Activated naive CD4-positive, alpha-beta T cell treated with anti-CD3 and anti-CD28 coated beads, Interleukin-2, amount 50 U/mL, for 72 hours (primary cell): ENCODE measurements at places on chromosomes 12 and 14.
A peak's percentile ranks its signal among the peaks of the same experiment; 100 is the strongest.

GRCh38 chr12:50224026-50224692 lies 57.0 kb upstream of the CERS5 start:
- DNase-seq: peak; percentile 61

GRCh38 chr14:34336501-34336900 lies 125.5 kb downstream of the SPTSSA start:
- DNase-seq: no peak

GRCh38 chr14:76097547-76097946 lies 54.2 kb upstream of the GPATCH2L start:
- DNase-seq: no peak

DNA sequence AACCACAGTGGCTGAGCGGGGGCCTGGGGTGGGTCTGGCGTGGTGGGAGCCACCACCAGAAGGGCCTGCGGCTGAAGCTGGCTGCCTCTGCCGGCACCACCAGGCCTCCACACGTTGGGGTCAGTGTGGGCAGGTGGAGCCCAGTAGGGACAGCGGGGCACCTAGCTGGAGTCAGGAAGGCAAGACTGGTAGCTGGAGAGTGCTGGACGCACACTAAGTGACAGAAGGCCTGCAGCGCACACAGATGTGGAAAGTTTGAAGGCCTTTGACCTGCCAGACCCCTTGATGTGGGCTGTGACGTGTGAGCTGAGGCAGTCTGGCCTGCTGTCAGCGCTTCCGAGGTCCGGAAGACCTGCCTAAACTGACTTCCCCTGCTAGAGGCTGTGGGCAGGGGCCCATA lies 26.3 kb downstream of the RIN3 start:
- DNase-seq: no peak

DNA sequence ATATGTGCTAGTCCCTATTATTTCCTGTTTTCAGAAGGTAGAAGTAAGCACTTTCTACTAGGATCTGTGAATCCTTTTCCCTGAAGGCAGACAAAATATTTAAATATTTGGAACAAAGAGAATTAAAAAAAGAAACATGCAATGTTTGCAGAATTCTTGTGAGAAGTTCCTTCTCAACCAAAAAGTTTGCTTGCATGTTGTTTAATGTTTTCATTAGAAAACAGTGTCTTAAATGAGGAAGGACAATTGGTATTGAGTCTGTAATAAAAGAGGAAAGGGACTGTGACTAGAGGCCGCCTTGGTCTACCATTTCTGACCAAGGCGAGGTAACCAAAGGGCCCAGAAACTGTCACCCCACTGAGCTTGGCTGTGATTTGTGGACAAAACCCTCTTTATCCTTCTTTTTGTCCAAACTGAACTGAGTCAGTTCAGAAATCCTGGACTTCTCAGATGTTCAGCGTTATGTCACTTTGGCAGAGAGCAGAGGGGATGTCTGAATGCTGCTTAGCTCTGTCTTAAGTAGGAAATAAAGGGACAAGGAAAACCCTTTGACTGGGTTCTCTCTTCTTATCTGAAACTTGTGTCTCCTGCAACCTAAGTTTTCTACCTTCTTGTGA lies 129.8 kb upstream of the CPM start:
- no peak for DNase-seq

GRCh38 chr12:12456637-12457036 lies 99.8 kb downstream of the BORCS5 start:
- DNase-seq: no peak

GRCh38 chr12:5276327-5276880 lies 155.5 kb upstream of the NTF3 start:
- DNase-seq: no peak

DNA sequence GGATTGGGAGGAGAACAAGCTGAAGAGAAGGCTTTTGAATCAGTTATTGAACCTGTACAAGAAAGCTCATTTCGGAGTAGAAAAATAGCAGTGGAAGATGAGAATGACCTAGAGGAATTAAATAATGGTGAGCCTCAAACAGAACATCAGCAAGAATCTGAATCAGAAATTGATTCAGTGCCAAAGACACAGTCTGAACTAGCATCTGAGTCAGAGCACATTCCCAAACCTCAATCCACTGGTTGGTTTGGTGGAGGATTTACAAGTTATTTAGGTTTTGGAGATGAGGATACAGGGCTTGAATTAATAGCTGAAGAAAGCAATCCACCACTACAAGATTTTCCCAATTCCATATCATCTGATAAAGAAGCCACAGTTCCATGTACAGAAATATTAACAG lies 13.5 kb downstream of the MIA2 start:
- no peak for DNase-seq

- DNase-seq: no peak
Measured at GRCh38 chr14:105974902-105975301, 448.5 kb downstream of the TMEM121 start.

- no peak for DNase-seq
Measured at GRCh38 chr14:34507459-34507858, 32.0 kb downstream of the EAPP start.

DNA sequence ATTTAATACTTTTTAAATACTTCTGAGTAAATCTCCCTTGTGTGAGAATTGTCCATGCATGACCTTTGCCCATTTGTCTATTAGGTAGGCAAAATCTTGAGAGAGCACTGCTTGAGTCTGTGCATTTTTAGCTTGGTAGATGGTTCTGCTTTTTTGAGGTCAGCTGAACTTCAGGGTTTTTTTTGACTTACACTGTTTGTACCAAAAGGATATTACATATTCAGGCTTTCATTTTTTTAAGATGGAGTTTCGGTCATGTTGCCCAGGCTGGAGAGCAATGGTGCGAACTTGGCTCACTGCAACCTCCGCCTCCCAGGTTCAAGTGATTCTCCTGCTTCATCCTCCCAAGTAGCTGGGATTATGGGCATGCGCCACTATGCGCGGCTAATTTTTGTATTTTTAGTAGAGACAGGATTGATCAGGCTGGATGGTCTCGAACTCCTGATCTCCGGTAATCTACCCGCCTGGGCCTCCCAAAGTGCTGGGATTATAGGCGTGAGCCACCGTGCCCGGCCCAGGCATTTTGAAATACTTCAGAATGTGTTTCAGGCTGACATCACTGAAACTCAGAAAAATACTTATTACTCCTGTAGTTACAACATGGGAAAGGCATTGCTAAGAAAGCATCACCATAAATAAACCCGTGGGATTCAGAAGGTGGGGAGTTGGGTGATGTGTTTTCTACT lies 11.1 kb downstream of the RASSF3 start:
- DNase-seq: no peak

GRCh38 chr14:84288781-84289180 lies 1241.2 kb upstream of the FLRT2 start:
- DNase-seq: no peak
